Stimulated activated CD8-positive, alpha-beta memory T cell treated with anti-CD3 and anti-CD28 coated beads, Interleukin-7, amount 100 ng/mL, for 24 hours (primary cell): ENCODE measurements at places on chromosomes 12 and 14.

- DNase-seq = no peak
Observed at GRCh38 chr14:32593290-32593942, 264.3 kb downstream of the AKAP6 start.

- DNase-seq = no peak
Observed at GRCh38 chr14:29161593-29161992, 395.0 kb downstream of the FOXG1 start.

GRCh38 chr14:23644919-23645336 is 8.8 kb downstream of the DHRS2 start:
- DNase-seq = no peak

DNA sequence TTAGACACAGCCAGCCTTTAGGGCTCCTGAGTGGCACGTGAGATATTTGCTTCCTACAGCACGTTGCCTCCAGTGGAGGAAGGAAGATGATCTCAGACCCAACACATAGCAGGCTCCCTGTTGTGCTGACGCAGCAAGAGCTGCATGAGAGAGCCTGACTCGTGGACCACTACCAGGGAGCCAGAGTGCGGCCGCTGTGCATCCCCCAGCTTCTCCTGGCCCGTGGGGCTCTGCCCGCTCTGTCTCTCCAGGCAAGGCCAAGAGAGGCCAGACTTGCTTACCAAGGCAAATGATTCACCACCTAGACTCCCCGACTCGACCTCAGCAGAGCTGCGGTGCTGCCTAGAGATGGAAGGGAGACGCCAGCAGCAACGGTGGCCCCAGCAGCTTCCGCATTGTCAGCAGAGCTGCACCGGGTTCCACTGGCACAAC is 37.5 kb downstream of the MAP3K9 start:
- no peak for DNase-seq

DNA sequence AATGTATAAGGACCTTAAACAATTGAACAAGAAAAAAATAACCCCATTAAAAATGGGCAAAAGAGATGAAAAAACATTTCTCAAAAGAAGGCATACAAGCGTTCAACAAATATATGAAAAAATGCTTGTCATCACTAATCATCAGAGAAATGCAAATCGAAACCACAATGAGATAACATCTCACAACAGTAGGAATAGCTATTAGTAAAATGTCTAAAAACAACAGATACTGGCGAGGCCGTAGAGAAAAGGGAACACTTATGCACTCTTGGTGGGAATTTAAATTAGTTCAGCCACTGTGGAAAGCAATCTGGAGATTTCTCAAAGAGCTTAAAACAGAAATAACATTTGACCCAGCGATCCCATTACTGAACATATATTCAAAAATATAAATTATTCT is 769.8 kb upstream of the MGAT4C start:
- no peak for DNase-seq
